ENCODE measurements at places on chromosomes 16 and 17.

DNA sequence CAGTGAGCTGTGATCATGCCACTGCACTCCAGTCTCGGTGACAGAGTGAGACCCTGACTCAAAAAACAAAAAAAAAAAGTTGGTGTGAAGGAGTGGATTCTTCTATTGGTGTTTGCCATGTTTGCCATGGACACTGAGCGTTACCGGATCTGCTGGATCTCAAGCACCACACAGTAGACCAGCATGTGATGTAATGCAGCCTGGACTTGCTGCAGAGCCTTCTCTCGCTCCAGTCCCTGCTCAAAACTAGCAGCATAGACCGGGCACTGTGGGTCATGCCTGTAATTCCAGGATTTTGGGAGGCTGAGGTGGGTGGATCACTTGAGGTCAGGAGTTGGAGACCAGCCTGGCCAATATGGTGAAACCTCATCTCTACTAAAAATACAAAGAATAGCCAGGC is 50.4 kb downstream of the BCL7C start:
- no peak for DNase-seq

GRCh38 chr16:74575807-74576643 is 30.9 kb downstream of the GLG1 start:
- no peak for DNase-seq

GRCh38 chr16:14013571-14014283 is 57.4 kb upstream of the MRTFB start:
- DNase-seq = peak; percentile 11

GRCh38 chr17:17590883-17591354 is 589 bp downstream of the PEMT start:
- DNase-seq = no peak

- DNase-seq = no peak
These were observed 592.5 kb upstream of the CA10 start for GRCh38 chr17:52751051-52751450.

- no peak for DNase-seq
These were observed 668.1 kb downstream of the MAF start for GRCh38 chr16:78932355-78932943.

- DNase-seq = no peak
These were observed 6.4 kb downstream of the TRPV3 start for GRCh38 chr17:3551189-3551588.

GRCh38 chr16:1580256-1580655 is 31.6 kb downstream of the IFT140 start:
- no peak for DNase-seq

DNA sequence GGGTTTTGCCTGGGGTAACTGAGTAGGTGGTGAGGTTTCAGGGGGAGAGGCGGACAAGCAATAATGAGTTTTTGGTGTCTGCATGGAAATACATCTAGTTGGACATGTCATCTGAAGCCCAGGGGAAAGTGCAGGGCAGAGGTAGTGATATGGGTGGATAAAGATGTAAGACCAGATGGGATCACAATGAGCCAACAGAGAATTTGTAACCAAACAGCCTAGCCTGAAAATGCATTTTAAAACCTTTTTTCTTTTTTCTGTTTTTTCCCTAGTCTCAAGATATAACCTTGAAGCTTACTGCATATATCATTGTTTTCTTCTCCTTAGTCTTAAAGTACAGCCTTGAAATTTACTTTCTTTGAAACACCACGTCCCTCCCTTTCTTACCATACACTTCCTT is 3.7 kb upstream of the ZNF19 start:
- no peak for DNase-seq

DNA sequence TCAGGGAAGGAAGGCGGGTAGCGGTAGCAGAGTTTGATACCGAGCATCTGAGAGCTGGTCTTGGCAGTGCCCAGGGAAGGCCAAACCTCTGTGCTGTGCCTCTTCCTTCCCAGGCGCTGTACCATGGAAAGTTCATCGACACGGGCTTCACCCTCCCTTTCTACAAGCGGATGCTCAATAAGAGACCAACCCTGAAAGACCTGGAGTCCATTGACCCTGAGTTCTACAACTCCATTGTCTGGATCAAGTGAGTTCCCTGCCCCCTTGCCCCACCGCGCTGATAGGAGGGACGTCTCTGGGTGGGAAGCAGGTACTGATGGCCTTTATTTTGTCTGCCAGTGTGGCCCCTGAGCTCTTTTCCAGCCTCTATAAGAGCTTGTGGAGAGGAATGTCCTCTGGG is 15.4 kb upstream of the CLEC18A start:
- no peak for DNase-seq

DNA sequence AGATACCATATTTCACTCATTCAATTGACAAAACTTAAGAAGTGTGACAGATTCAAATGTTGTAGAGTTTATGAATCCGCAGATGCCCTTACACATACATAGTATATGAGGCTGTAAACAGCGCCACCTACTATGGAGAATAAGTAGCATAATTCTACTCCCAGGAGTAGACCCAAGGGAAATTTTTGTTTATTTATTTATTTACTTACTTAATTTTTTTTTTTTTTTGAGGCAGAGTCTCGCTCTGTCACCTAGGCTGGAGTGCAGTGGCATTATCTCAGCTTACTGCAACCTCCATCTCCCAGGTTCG is 35.5 kb downstream of the GAN start:
- DNase-seq = no peak

- no peak for DNase-seq
These were observed 1.4 kb downstream of the THUMPD1 start for GRCh38 chr16:20740007-20740883.

- no peak for DNase-seq
These were observed 25.8 kb upstream of the TNFSF12 start for GRCh38 chr17:7523033-7523432.

- DNase-seq = no peak
These were observed 44.4 kb downstream of the DNAH9 start for GRCh38 chr17:11642655-11643054.

DNA sequence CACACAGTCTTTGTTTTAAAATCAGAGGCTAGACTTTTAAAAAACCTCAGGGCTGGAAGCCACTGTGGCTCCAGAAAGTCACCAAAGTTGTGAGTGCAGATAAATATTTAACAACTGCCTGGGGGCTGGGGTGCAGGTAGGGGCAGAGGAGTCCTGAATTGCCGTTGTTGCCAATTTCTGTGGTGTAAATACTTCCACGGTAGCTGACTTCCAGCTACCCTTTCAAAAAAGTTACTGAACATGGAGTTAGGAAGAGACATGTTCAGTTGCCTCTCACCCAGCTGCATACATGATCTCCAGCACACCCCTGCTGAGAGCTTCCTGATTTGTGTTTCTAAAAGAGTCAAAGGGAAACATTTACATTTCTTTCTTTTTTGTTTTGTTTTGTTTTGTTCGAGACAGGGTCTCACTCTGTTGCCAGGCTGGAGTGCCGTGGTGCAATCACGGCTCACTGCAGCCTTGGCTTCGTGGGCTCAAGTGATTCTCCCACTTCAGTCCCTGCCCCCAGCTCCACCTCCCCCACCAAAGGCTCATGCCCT is 58.7 kb downstream of the PLXDC1 start:
- DNase-seq = no peak

- no peak for DNase-seq
These were observed 712 bp downstream of the TMEM256 start for GRCh38 chr17:7403043-7403726.

DNA sequence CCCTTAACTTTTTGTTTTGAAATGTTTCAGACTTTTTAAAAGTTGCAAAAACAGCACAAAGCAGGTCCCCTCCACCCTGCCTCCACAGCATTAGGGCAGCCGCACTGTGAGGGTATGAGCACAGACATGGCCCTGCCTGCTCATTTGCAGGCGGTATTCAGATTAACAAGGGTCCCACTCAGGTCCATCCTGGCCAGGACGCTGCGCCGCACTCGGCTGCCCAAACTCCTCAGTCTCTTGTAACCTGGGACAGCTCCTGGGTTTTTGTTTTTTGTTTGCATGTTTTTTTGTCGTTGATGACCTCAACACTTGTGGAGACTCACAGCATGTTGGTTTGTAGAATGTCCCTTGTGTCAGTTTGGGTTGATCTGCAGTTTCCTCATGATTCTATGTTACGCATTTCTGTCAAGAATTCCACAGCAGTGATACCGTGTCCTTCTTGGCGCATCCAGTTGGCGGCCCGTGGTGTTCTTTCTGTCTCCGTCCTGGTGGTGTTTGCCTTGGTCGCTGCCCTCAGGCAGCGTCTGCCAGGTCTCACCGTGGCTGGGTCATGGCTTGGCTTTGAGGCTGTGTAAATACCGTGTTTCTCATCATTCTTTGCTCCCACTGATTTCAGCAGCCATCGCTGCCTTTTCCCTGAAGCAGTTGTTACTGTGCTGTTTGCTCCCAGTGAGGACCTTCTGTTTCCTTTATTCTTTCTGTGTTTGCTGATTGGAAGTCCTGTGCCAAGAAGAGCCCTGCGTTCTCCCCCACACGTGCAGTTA is 18.5 kb downstream of the CRAMP1 start:
- no peak for DNase-seq

GRCh38 chr17:27997522-27997921 is 45.0 kb upstream of the NLK start:
- DNase-seq = no peak

GRCh38 chr17:6096201-6097004 is 26.2 kb downstream of the WSCD1 start:
- no peak for DNase-seq

DNA sequence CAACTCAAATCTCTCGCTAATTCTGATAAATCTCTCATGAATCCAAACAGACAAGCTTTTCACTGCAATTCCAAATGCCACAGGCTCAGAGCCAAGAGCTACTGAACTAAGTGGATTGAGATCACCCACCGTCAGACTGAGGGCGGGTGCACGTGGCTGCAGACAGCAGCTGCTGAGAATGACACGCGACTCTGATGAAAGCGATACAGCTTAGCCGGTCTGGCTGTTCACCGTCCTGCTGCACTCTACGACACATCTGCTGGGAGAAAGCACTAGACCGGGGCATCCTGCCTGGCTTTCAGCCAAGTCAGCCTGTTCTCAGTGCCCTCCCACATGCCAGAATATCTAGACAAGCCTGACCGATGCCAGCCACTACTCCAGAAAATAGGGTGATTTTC is 42.6 kb downstream of the KLHDC4 start:
- DNase-seq = no peak

DNA sequence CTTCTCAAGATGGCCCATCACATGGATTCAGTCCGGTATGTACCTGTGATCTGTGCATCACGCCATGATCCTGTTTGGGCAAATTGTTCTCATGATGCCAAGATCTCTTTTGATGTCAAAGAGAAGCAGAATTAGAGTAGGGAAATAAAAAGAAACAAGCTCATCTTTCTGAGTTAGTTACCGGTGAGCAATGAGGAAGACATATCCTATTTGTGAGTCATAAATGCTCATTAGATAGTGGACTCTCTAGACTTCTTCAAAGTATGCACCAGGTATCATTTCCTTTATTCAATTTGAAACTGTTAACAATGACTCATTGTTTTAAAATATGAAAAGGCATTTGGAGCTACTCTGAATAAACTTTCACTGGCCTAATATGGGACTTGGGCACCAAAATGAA is 8.0 kb upstream of the KRTAP4-12 start:
- DNase-seq = no peak

- DNase-seq = no peak
These were observed 408.2 kb downstream of the SEC14L1 start for GRCh38 chr17:77548967-77549366.

DNA sequence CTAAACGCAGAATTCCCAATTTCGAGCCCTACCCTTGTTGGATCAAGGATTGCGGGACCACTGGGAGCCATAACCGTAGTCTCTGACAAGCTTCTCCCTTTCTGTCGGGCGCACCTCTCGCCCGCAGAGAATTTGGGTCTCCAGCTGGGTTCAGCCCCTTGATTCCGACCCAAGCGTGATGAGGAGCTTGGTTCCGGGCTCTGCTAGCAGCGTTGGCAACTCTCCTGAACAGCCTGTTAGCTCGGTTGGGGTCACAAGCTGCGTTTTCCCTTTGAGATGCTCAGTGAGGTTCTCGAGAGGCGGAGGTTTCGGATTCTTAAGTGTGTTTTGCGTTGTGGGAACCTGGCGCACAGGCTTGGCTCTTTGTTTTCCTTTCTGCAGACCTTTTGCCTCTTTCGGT is 655 bp downstream of the ATXN1L start:
- no peak for DNase-seq

GRCh38 chr17:8667421-8667820 is 36.9 kb upstream of the MYH10 start:
- no peak for DNase-seq

- no peak for DNase-seq
These were observed 22.3 kb upstream of the SMPD3 start for GRCh38 chr16:68470461-68471150.

GRCh38 chr17:79874329-79874981 is 35.2 kb upstream of the CBX4 start:
- no peak for DNase-seq

- DNase-seq = no peak
These were observed 37.4 kb downstream of the AXIN2 start for GRCh38 chr17:65523853-65524664.

DNA sequence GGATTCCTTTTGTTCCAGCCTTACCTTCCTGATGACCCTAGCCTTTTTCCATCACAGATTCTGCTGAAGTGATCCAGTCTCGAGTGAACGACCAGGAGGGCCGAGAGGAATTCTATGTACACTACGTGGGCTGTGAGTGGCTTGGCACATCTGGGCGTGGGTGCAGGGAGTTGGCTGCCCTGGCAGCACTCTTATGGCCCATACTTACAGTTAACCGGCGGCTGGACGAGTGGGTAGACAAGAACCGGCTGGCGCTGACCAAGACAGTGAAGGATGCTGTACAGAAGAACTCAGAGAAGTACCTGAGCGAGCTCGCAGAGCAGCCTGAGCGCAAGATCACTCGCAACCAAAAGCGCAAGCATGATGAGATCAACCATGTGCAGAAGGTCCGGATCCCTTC is 2.7 kb downstream of the KAT8 start:
- no peak for DNase-seq

DNA sequence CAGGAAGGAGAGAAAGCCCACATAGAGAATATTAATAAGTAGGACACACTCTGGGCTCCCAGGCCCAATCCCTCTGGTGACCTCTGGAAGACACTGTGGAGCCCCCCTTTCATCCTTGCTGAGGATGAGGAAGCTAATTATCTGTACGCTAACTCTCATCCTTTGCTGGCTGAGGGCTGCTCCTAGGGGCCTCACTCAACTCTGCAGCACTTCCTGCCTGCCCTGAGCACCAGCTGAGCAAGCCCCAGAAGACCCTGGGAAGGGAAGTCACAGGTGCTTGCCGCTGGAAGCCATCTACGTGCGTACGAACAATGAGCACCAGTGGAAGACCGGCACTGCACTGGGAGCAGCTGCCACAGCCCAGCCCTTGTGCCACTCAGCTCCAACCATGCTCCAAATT is 145.8 kb upstream of the CDH5 start:
- DNase-seq = no peak

- no peak for DNase-seq
These were observed 12.6 kb upstream of the PYDC1 start for GRCh38 chr16:31229501-31229900.

DNA sequence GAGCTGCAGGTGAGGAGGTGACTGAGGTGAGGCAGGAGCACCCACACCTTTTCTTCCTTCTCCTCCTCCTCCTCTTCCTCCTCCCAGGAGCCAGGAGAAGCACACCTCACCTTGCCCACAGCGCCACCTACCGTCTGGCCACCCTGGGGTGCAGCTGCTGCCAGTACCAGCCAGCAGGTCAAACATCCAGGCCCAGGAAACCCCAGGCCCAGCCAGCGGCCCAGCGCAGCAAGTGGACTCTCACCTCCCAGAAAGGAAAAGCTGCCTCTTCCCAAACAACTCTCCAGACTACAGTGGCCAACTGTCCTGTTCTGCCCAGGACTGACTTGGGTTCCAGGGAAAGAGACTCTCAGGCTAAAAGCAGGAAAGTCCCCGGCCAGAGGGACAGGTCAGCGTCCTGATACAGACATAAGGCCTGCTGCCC is 22.7 kb downstream of the PEMT start:
- no peak for DNase-seq

GRCh38 chr16:81681311-81681710 is 97.8 kb upstream of the PLCG2 start:
- DNase-seq = no peak

Measured in thoracic aorta (tissue), 2 donors.